ENCODE measurements at places on chromosomes 4 and X.

GRCh38 chrX:16934185-16934584 is 12.3 kb upstream of the REPS2 start:
- DNase-seq = no peak

DNA sequence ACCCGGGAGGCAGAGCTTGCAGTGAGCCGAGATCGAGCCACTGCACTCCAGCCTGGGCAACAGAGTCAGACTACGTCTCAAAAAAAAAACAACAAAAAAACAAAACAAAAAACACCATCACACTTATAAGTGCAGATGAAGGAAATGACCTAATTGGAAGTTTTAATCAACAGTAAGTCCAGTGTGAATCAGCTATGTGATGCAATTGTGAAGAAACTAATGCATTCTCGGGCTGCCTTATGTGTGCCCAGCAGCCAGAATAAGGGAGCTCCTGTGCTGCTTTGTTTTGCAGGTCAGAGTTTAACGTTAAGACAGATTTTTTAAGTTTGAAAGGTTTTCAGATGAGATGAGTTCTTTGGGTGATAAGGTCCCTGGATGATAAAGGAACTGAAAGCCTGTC is 10.8 kb downstream of the DAPP1 start:
- no peak for DNase-seq

- peak; percentile 69 for DNase-seq
Observed at GRCh38 chrX:150200820-150201287, 162.3 kb upstream of the MAMLD1 start.

DNA sequence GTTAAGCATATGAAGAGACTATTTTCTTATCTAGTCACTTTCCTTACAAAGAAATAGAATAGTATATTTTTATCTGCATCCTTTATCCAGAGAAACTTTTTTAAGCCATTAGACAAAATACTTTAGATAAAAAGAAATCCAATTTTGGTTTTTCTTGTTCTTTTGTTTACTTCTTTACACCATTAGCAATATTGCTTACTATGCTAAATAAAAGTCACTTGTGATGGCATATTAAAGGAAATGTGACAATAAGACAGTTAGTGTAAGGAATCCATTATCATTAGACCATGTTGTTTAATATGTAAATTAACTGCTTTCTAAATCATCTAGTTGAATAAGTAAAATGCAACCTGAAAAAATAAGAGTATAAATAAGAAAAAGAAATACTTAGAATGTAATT is 2582.7 kb downstream of the ARAP2 start:
- no peak for DNase-seq

GRCh38 chrX:21939906-21940305 is 603 bp upstream of the SMS start:
- no peak for DNase-seq

GRCh38 chr4:112085156-112086035 is 59.9 kb upstream of the FAM241A start:
- DNase-seq = no peak

DNA sequence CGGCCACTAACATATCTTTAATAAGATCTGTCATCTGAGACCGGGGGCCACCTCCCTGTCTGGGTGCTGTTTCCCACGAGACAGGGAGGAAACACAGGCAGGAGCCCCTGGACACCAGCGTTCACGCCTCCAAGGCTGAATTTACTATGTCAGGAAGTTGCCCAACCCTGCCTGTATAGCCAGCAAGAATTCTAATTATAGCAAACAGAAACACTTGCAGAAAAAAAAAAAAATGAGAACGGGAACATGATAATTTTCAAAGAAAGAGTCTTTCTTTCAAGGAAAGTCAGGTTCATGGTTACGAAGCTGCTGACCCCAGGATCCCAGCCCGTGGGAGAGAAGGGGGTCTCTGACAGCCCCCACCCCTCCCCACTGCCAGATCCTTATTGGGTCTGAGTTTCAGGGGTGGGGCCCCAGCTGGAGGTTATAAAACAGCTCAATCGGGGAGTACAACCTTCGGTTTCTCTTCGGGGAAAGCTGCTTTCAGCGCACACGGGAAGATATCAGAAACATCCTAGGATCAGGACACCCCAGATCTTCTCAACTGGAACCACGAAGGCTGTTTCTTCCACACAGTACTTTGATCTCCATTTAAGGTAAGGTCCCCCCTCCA is at the start of gene IL3RA:
IL3RA (plus strand) TSS at position 455 of the 613 bp plus-strand sequence. CDS start 4,981 bp downstream, outside the sequence.
- DNase-seq = no peak

DNA sequence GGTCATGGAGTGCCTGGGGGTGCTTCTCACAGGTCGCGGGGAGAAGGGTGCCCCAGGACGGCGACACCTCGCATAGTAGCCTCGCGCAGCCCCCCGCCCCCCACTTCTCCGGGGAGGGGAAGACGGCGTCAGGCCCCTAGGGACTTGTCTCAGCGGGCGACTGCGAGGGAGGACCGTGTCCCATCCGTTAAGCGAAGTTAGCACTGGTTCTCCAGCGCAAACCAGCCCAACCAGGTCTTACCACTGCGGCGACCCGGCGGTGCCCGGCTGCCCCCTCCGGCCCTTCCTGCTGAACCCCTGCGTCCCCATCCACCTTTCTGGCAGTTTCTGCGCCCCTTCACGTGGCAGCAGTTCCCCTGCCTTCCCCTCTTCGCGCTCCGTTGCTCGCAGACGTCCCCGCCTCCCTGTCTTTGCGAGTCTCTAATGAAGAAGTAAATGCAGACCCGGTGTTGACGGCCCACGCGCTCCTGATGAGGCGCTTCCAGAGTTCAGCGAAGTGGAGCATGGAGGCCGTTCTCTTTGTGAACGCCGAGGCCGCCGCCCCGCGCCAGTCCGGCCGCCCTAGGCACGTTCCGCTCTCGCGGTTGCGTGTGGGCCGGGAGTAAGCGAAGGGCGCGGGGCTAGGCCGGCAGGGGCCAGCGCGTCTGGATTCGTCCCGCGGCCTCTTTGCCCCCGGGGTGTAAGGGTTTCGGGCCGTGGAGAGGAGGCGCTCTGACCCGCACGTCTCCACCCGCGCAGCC is 3.0 kb downstream of the SLIT2 start:
- DNase-seq = peak; percentile 33

DNA sequence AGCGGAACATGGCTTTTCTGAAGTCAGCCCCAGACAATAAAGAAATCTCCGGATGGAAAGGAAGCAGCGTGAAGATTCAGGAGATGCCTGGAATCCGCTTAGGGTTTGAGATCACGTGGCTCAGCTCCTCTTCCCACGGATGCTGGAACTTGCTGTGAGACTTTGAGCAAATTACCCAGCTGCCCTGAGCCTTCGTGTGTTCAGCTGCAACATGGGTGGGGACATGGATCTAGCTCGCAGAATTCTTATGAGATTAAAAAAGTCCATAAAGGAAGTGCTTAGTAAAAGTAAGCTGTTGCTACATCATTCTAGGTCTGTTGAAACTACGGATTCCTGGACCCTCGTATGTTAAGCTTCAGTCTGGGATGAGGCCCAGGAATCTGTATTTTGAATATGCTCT is 55.7 kb upstream of the STIM2 start:
- no peak for DNase-seq

- no peak for DNase-seq
Observed at GRCh38 chrX:44189116-44189515, 154.4 kb downstream of the EFHC2 start.

- DNase-seq = no peak
Observed at GRCh38 chrX:146934256-146934655, 119.7 kb upstream of the CXorf51A start.
